GM18507 (cell line): ENCODE measurements at places on chromosomes 7 and 10.
A peak's percentile ranks its signal among the peaks of the same experiment; 100 is the strongest.

DNA sequence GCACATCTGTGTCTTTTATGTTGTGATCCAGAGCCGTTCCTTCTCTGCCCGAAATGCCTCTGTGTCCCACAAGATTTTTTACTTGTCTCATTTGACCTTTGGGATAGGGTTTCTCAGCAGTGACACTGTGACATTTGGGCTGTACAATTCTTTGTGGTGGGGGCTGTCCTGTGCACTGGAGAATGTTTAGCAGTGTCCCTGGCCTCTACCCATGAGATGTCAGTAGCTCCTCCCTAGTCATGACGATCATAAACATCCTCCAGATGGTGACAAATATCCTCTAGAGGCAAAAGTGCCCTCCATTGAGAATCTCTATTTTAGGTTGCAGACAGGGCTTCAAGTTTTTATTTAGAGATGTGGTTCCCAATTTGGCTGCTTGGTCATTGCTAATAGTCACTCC, 91.3 kb downstream of the PPP1R17 start:
- no peak for DNase-seq

- DNase-seq, result no peak
These were observed 199.0 kb upstream of the GRB10 start for GRCh38 chr7:50981743-50982142.

DNA sequence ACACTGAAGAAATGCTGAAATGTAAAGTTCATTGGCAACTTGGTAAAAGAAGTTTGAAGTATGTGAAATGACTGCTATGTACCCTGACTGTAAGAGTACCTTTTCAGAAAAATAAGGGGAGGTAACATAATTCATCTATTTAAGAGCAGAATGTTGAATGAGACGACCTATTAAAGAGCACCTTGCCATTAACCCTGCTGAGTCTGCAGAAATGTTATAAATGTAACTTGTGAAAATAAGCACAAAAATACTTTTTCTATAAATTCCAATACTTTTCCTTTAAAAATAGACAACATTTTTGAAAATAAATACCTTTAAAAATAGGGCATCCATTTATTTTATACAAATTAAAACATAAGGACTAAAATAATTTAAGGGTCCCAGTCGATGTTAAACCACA, 7.7 kb downstream of the TM9SF3 start:
- DNase-seq, result no peak

DNA sequence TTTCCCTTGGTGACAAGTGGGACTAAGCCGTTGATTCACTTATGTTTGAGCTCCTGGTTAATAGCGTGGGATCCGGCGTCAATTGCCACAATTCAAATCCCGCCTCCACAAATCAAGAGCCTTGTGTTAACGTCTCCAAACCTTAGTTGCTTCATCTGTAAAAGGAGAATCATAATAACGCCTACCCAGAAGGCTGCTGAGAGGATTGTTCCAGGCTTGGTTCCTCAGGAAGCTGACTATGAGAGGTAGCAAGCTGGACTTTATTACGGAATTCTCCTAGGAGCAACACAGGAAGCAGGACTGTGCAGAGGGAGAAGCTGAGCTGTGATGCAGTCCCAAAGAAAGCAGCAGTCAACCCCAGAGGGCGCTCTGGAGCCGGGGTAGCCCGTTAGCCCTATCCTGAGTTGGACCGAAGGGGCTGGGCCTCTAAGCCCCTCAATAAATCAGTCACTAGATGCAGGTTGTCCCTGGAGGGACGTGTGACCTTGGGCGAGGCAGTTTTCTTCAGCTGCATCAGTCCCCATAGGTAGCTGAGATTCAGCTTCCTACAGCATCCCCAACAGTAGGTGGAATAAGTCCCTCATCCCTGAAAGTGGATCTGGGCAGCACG, 6.9 kb upstream of the BAG3 start:
- DNase-seq, result no peak

GRCh38 chr10:83469728-83470331, 669.5 kb upstream of the GHITM start:
- DNase-seq, result no peak

GRCh38 chr7:121280656-121281055, 48.1 kb upstream of the WNT16 start:
- DNase-seq, result no peak

DNA sequence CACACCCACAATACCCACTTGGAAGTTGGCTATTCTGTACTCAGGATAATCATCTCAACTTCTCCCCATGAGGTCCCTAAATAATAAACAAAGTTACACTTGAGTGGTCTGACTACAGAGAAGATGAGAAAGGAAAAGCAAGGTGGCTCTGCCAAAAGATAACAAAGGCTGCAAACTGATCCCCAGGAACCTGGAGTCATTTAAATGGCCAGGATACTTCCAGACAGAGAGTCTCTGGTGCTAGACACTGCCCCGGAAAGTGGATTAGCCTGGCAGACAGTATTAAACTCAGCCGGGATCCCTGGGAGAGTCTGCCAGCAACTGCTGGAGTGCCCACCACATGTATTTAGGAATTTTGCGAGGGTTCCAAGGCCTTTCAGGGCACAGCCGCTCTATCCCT, 93.7 kb downstream of the DGKI start:
- DNase-seq, result no peak

DNA sequence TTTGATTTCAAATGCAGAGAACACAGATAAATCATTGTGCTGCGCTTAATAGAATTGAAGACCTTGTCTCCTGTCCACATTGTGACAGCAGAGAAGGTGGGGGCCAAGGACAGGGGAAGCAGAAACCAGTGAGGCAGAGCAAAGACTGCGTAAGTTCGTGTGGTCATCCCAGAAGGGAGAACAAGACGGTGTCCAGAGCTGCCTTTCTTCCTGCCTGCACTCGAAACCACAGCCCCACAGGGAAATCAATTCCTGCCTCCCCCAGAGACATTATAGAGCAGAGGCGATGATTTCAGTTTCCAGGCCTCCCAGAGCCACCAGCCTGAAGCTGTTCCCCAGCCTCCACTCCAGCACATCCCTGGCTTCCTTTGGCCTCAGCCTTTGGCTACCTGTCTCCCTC, 39.7 kb upstream of the UCN3 start:
- no peak for DNase-seq

GRCh38 chr7:112603673-112604072, 122.9 kb downstream of the LSMEM1 start:
- DNase-seq, result no peak

- DNase-seq, result peak; percentile 11
These were observed 44.0 kb downstream of the KLHDC10 start for GRCh38 chr7:130114374-130114773.

- no peak for DNase-seq
These were observed 16.0 kb upstream of the INPP5A start for GRCh38 chr10:132521466-132522102.

DNA sequence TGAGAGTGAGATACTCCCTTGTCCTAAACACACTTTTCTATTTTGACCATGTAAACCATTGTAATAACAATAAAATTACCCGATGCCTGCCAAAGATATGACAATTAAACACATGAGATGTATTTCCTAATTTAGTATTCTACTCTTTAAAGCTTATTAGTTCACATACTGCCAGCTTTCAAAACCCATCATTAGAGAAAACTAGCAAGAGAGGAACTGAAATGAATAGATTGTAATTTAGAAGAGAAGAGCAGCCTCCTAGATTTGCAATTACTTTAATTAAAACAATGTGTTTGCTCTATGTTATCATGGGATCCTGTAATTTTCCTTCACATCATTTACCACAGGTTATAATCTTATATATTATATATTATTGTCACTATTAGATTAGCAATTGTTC, 428.2 kb downstream of the THSD7A start:
- no peak for DNase-seq

DNA sequence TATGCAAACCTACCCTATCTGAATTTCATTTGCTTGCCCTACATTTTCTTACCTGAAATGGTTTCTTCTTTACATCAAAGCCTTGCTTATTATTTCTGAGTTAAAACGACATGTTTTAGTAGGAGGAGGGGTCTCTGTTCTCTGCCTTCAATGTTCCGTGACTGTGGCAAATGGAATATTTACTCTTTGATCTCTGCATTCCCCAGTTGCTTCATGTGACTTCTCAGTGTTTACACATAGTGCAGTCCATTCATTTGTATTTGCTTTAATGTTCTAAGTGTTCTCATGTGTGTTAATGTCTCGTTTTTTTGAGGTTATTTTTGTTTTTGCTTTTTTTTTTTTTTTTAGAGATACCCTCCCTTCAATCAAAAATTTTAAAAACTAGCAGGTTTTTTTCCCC, 75.8 kb downstream of the GNAI1 start:
- DNase-seq, result no peak

DNA sequence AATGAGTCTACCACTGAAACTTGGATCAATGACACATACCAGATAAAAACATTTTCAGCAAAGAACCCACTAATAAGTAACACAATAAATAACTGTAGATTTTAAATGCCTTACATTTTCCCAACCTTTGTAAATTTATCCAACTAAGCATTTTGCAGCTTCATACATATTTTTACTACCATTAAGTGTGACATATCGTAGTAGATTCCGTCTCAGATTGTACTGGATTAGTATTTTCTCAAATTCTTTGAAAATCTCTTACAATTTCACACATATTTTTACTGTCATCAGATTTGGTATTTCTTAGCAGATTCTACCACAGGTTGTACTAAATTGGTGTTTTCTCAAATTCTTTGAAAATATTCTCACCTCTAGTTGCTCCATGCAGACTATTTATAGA, 26.0 kb downstream of the CCDC71L start:
- no peak for DNase-seq

GRCh38 chr10:120098232-120098930, 205.9 kb downstream of the SEC23IP start:
- no peak for DNase-seq

GRCh38 chr7:27723085-27723484, 16.9 kb upstream of the TAX1BP1 start:
- DNase-seq, result no peak

- no peak for DNase-seq
These were observed at the start of gene GJC3 for GRCh38 chr7:99928994-99929729. Gene GJC3 (minus strand): TSS chr7:99929620. CDS start chr7:99929620, 0 bp downstream.
